ENCODE measurements at places on chromosomes 7 and 10.

- no peak for DNase-seq
These were observed 204.9 kb upstream of the RNF32 start for GRCh38 chr7:156435486-156436231.

- no peak for DNase-seq
These were observed 132.7 kb downstream of the TAX1BP1 start for GRCh38 chr7:27872356-27873275.

- no peak for DNase-seq
These were observed 340.9 kb downstream of the SORCS3 start for GRCh38 chr10:104981995-104982394.

DNA sequence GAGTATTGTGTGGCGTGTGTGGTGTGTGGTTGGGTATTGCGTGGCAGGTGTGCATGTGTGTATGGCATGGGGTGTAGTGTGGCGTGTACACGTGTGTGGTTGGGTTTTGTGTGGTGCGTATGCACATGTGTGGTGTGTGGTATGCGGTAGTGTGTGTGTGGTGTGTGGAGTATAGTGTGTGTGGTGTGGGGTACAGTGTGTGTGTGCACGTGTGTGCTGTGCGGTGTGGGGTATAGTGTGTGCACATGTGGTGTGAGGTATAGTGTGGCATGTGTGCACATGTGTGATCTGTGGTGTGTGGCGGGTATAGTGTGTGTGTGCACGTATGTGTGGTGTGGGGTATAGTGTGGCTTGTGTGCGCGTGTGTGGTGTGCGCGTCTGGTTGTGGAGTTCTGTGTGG, 20.9 kb upstream of the UTF1 start:
- DNase-seq = no peak

- no peak for DNase-seq
These were observed 50.6 kb upstream of the CELF2 start for GRCh38 chr10:10967029-10967428.

DNA sequence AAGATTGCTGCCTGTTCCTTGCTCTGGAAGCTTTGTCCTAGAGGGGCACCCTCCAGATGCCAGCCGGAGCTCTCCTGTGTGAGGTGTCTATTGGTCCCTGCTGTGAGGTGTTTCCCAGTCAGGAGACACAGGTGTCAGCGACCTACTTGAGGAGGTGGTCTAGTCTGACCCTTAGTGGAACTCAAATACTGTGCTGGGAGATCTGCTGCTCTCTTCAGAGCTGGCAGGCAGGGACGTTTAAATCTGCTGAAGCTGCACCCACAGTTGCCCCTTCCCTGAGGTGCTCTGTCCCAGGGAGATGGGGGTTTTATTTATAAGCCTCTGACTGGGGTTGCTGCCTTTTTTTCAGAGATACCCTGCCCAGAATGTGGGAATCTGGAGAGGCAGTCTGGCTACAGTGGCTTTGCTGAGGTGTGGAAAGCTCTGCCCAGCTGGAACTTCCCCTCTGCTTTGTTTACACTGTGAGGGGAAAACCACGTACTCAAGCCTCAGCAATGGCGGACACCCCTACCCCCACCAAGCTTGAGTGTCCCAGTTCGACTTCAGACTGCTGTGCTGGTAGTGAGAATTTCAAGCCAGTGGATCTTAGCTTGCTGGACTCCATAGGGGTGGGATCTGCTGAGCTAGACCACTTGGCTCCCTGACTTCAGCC, 119.2 kb downstream of the PPP1R9A start:
- DNase-seq = no peak

- DNase-seq = no peak
These were observed 63.9 kb downstream of the FOXL3 start for GRCh38 chr7:353746-354325.

DNA sequence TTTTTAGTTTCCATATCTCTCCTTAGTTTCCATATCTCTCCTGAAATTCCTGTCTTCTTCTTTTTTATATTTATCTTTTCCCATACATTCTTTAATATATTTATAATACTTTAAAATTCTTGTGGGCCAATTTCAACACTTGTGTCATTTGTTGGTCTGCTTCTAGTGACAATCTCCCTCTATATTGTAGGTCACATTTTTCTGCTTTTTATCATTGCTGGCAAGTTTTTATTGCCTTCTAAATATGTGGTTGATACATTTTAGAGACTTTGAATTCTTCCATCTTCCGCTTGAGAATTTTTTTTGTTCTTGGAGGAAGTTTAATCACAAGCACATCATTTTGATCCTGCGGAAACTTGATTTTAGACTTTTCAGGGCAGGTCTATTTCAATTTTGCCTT, 26.0 kb upstream of the OPN4 start:
- DNase-seq = no peak

GRCh38 chr10:60652628-60653027, 125.7 kb upstream of the CDK1 start:
- DNase-seq = no peak

DNA sequence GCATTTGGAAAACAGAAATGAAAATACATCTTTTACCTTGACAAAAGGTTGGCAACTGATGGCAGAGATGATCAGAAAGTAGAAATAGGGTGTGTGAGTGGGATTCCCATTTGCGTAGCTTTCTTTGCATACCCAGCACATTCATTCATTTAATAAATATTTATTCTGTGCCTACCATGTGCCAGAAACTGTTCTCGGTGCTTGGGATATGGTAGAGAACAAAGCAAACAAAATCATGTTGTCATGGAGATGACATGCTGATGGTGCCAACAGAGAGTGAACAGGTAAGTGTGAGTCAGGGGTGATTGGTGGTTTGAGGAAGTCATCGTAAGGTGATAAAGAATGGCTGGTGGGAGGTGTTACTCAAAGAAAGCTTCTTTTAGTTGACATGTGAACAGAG, 45.4 kb downstream of the CACNB2 start:
- no peak for DNase-seq

- DNase-seq = no peak
These were observed 95.6 kb upstream of the ASAH2 start for GRCh38 chr10:50346942-50347341.

GRCh38 chr7:47992446-47992845, 13.0 kb upstream of the HUS1 start:
- DNase-seq = no peak

GRCh38 chr7:13524076-13524475, 465.4 kb downstream of the ETV1 start:
- no peak for DNase-seq

- no peak for DNase-seq
These were observed 123.3 kb upstream of the FZD1 start for GRCh38 chr7:91140982-91141381.

- DNase-seq = peak; percentile 35
These were observed 248.9 kb downstream of the COBL start for GRCh38 chr7:51067757-51068156.

- DNase-seq = peak; percentile 11
These were observed 743 bp downstream of the MKI67 start for GRCh38 chr10:128125416-128125943.

DNA sequence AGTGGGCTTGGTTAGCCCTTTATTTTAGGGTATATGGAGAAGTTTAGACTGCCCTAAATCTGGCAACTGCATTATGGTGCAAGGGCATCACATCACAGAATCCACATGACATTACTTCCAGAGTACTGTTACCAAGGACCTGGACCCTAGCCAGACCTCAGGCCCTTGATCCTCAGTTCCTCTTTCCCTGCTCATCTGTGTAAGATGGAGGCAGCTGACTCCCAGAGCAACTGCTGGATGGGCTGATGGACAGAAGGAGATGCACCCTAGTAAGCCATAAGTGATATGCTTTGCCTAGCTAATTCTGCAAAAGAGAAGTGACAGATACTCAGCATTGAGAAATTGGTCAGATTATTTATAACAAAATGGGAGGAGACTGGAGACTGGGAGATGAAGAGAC, 131.7 kb downstream of the DYNC1I1 start:
- no peak for DNase-seq

DNA sequence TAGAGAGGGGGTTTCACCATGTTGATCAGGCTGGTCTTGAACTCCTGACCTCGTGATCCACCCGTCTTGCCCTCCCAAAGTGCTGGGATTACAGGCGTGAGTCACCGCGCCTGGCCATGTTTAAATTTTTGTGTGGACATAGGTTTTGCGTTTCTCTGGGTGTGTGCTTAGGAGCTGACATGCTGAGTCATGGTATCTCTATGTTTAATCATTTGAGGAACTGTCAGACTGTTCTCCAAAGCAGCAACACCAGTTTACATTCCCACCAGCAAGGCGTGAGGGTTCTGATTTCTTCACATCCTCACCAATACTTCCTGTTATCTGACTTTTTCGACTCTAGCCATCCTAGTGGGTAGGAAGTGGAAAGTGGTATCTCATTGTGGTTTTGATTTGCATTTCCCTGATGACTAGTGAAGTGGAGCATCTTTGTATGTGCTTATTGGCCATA, 153.7 kb downstream of the DNAJB6 start:
- no peak for DNase-seq

DNA sequence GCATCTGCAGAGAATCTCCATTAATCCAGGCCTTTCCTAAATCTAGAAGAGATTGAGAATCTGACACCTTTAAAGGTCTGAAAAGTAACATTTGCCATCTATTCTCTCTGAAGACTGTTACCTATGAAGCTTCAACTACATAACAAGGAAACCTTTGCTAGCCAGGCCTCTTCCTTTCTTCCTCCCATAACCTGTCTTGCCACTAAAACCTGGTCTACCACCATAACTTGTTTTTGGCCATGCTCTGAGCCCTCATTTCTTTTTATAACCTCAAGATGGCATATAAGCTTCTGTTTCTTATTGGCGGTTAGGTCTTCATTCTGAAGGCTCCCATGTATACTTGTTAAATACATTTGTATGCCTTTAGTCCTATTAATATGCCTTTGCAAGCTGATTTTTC, 348.4 kb upstream of the MEOX2 start:
- DNase-seq = no peak

- DNase-seq = no peak
These were observed 225.8 kb downstream of the ELFN1 start for GRCh38 chr7:1895664-1896515.

DNA sequence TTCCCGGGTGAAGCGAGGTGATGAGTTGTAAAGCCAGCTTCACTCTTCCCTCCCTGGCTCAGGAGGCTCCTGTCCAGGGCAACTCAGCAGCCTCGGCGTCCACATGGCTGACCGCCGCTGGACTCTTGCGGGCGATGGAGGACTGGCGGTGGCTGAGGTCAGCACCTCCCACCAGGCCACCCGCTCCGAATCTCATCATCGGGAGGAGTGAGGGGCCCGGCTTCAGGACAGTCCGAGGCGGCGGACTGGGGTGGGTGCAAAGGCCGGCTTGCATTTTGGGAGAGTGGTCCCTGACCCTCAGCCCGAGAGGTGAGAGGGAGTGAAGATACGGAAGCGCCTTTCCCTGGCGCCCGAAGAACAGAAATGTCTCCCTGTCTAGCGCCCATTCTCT, 759 bp downstream of the DNAJB12 start:
- DNase-seq = no peak

- DNase-seq = no peak
These were observed 103.0 kb downstream of the CTBP2 start for GRCh38 chr10:125057158-125058001.

- no peak for DNase-seq
These were observed 505.9 kb downstream of the TCERG1L start for GRCh38 chr10:130805635-130806030.

DNA sequence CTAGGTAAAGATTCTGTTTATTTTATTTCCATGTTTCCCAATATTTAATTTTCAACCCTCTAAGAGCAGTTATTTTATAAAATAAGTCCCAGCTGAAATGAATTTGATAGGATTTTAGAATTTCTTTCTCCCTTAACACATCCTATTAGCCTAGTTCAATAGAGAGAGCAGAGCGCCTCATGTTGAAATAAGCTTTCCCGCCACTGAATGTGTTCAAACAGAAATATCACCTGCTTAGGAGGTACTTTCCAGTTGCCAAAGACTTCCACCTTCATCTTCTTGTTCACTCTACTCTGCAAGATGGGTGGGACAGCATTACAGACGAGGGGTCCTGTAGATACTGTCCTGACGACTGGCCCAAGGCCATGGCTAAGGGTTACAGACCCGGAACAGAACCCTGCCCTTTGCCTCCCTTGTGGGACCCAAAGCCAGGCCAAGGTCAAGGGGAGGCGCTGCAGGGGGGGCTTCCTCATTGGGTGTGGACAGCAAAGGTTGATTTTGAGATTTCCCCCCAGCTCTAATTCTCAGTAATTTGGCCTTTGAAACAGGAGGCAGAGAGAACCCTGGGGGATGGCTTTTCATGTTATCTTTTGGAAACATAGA, 62.0 kb downstream of the PARP12 start:
- no peak for DNase-seq

DNA sequence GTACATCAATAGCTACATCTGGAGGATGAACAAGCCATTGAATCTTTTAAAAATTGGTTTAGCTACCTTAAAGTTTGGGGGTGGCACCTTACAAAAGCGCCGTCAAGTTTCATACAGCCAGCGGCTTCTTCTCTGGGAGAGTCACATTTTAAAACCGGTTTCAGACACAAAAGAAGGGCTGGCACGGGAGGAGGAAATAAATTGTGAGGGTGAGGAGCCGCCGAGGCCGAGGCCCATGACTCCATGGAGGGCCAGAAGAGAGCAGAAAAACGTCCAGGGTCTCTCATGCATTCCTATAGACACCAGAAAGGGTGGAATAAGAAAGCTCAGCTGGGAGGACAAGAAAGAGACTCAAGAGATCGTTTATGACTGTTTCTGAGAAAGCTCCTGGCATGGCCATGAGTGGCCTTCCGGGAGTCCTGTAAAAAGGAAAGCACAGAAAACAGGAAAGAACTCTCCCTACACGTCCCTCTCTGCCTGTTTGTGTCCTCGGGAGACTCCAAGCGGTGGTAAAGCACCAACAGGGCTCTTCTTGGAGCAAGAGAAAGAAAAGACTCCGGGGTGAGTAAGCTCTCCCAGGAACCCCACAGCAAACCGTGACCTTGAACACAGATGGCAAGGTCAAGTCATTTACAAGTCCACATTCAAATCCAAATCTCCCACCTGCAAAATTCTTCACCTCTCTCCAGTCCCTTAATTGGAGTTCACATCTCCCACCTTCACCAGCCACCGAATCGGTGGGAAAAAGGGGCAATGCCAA, 1.8 kb downstream of the FRAT2 start:
- DNase-seq = no peak

GRCh38 chr10:3239066-3239919, 66.7 kb upstream of the PITRM1 start:
- DNase-seq = peak; percentile 72

DNA sequence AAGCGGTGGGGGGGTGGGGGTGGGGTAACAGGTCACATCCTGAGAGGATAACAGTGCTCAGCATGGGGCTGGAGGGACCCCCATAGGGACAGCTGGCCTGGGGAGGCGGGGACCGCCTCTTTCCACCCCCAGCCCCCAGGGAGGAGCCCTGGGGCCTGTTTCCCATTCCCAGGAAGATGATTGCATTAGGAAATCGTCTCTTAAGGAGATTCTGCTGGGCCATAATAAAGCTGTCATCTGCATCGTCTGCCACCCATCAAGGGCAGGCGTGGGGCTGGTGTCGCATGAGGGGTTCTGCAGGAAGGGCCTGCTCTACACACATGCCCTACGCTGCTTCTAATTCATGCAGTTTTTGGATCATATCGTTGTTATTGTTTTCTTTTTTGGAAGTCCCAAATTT, 17.2 kb downstream of the RET start:
- DNase-seq = no peak

Measured in activated T-cell treated with anti-CD3 and anti-CD28 coated beads, Interleukin-2, amount 50 U/mL, for 4 hours (primary cell).